ENCODE measurements at places on chromosomes 1 and 21.
A peak's percentile ranks its signal among the peaks of the same experiment; 100 is the strongest.

- DNase-seq = no peak
These were observed 407.9 kb upstream of the PKN2 start for GRCh38 chr1:88276163-88276562.

GRCh38 chr1:74818661-74819456 lies 85.9 kb downstream of the TYW3 start:
- DNase-seq = no peak

DNA sequence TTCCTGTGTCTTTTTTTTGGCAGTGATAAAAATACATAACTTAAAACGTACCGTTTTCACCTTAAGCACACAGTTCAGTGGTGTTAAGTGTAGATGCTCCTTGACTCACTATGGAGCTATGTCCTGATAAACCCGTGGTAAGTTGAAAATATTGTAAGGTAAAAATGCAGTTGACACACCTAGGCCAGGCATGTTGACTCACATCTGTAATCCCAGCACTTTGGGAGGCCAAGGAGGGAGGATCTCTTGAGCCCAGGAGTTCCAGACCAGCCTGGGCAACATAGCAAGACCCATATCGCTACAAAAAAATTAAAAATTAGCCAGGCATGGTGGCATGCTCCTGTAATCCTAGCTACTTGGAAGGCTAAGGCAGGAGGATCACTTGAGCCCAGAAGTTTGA lies 73.6 kb upstream of the COG2 start:
- no peak for DNase-seq

- DNase-seq = no peak
These were observed 7.5 kb downstream of the PCP4 start for GRCh38 chr21:39874759-39875158.

GRCh38 chr1:175341631-175342429 lies 149.3 kb upstream of the KIAA0040 start:
- no peak for DNase-seq

DNA sequence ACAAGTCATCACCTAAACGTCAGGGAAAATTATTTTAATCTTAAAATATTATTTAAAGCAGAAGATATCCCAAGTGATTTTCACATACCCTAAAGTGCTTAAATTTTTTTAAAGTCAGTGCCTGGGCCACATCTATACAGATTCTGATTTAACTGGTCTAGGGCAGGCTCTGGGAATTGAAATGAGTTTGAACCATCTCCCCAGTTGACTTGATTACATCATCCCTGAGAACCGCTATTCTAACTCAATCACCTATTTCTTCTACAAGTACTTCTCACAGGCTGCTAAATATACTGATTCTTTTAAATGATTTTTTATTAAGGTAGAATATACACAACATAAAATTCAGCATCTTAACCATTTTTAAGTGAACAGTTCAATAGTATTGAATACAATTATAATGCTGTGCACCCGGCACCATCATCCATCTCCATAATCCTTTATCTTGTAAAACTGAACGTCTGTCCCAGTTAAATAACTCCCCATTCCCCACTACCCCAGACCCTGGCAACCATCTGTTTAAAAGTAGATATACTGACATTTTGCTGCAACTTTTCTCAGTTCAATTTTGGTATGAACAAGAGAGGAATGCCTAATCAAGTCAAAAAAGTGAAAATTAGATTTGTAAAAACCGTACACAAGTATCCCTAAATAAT lies 19.5 kb downstream of the GART start:
- no peak for DNase-seq

DNA sequence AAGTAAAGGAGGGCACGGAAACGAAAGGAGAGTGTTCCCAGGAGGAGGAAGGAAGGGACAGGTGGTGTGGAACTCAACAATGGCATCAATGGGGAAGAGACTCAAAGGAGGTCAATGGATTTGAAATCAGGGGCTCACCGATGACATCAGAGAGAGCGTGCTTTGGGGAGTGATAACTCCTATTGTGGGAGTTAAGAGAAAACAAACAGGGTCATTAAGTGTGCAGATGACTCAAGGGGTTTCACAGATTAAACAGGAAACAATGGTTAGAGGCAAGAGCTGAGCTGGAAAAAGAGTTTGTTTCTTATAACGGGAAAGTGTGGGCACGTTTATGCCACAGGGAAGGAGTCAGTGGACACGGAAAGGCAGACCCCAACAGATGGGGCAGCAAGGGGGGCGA lies 629.1 kb downstream of the SMYD3 start:
- DNase-seq = no peak

- no peak for DNase-seq
These were observed 16.6 kb downstream of the TSNAX start for GRCh38 chr1:231544943-231545592.

DNA sequence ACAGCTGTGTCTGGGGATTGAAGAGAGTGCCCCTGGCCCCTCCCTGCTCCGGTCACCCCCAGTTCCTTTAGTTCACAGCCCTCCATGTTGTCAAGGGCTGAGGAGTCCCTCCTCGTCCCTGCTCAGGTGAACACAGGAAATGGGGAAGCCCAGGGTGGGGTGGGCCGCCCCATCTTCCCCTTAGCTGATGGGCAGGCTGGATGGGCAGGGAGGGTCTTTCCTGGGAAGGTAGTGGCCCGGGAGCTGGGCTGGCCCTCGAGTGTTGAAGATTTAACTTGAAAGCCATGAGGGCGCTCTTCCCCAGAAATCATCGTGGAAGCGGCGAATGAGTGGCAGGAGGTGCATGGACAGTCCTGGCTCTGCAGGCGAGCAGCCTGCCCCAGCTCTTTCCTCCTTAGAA lies 18.3 kb upstream of the NPHP4 start:
- no peak for DNase-seq

DNA sequence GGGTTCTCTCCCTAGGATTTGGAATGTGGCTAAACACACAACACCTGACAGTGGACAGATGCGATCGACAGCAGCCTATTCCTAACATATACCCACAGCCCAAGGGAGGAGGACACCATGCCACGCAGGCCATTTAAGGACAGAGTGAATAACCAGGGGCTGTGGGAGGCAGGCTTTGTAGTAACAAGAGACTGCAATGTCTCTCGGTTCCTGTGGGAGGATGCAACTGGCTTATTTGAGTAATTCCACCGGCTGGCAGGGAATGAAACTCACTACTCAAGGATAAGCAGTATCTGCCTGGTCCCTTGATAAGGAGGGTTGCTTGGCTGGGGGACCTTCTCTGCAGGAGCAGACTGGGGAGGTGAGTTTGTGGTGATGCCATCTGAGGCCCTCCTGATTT lies 109.6 kb downstream of the PCP4 start:
- no peak for DNase-seq

DNA sequence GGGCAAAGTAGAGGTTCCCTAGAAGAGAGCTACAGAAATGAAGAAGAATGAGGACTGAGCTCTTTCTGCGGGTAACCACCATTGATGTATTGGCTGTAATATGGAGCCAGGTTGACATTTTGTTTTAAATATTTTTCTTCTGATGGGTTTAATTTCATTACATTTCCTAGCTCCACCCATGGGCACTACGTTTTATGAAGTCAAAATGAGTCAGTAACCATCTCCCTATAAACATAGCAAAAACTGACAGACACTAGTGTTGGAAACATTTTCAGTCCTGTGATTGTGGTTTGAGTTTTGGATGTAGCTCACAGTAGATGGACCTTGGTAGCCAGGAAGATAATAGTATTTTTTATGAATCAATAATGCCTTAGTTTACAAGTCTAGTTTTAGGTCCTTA lies 470.4 kb upstream of the B3GALT2 start:
- no peak for DNase-seq

GRCh38 chr1:101975371-101975770 lies 21.4 kb downstream of the OLFM3 start:
- DNase-seq = no peak

GRCh38 chr1:161952607-161953172 lies 71.0 kb downstream of the OLFML2B start:
- DNase-seq = no peak

DNA sequence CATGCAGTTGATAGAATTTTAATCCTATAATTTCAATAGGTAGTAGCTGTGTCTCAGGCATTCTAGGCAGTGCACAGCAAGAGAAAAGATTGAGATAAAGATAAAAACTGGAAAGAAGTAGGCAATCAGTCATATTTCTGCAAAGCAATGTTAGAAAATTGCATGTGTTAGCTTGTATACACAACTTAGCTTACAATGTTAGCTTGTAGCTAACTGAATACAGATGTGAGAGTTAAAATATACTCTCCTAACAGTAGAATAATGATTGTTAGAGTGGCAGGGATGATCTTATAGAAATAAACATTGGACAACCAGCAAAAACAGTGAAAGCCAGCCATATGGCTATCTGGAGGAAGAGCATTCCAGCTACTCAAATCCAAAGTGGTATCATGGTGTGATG lies 29.0 kb downstream of the PTPRC start:
- DNase-seq = no peak

DNA sequence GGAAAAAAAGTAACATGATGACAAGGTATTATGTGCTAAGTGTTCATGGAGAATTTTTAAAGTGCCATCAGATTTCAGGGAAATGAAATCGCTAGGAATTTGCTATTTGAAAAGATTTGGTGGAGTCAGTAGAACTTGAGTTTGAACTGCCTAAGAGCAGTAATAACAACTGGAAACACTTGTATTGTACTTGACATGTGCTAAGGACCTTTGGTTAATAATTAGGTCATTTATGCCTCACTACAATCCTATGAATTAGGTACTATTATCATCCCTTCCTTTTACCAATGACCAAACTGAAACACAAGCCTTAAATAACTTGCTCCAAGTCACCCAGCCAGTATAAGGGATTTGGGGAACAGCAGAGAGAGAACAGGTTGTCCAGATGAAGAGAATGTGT lies 133.4 kb downstream of the NTNG1 start:
- no peak for DNase-seq

GRCh38 chr1:195012995-195013394 lies 1595.2 kb downstream of the KCNT2 start:
- DNase-seq = no peak

GRCh38 chr21:20968391-20968790 lies 29.8 kb upstream of the NCAM2 start:
- peak; percentile 29 for DNase-seq

DNA sequence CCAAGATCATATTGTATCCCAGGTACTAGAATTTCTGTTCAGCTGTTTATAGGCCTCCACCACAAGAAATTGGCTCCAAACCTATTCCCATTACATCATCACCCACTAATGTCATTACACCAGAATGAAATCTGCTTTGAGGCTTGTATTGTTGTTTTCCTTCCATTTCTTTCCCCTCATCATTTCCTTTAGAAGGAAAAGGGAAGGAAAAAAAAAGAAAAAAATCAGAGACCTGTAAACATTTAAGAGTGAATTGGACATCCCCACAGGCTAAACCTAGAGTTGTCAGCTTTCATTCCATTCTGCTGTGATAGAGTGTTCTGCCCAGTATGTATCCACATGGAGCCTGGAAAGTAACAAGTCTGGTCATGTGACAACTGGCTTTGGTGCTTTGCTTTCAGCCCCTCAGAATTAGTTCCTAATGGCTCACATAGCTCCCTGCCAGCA lies 44.6 kb downstream of the NFYC start:
- DNase-seq = no peak

DNA sequence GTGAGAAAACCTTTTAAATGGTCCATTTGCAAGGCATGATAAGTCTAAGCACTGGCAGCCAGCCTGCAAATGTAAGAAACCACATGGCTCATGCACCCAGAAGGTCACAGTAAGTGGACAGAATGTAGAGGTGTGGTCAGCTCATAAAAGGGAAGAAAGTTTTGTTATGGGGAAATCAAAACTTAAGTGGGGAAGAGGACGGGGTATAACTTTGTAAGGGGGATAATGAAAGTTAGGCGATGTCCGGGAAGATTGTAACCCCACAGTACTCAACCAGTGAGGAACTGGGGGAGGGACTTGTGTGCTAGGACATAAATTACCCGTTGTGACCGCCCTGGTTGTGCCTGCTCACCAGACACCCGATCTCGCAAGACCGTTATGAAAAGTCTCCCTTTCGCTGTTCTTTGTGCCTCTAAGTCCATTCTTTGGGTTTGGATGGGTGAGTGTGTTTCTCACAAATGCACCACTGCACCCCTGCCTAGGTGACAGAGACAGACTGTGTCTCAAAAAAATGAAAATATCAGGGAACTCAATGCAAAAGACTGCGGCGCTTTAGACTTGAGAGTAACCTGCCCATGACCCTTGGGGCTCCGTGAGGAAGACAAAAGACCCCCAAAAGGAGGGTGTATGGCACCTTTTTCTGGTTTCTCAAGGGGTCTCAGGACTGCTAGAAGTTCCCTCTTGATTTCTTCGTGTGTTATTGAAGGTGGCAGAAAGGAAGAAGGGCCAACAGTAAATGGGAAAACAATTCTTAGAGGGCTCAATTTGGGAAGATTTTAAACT lies 28.6 kb upstream of the ZNF496 start:
- DNase-seq = no peak

DNA sequence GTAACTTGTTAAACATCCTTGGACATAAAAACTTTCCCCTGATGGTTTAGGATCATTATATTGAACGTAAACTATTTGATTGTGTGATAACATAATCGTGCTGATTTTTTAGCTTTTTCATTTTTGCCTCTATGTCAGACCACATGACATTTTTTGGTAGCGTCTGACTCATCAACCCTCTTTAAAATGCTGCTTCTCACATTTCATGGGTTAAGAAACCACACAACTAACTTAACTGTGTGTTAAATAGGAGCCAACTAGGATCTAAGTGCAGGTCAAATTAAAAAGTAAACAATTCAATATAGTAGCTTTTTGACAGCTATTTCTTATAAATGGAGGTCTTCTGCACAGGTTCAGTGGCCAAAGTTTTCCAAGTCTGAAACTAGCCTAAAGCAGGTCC lies 9.8 kb downstream of the BTG3 start:
- no peak for DNase-seq

GRCh38 chr1:236951672-236952071 lies 52.6 kb downstream of the MT1HL1 start:
- no peak for DNase-seq

DNA sequence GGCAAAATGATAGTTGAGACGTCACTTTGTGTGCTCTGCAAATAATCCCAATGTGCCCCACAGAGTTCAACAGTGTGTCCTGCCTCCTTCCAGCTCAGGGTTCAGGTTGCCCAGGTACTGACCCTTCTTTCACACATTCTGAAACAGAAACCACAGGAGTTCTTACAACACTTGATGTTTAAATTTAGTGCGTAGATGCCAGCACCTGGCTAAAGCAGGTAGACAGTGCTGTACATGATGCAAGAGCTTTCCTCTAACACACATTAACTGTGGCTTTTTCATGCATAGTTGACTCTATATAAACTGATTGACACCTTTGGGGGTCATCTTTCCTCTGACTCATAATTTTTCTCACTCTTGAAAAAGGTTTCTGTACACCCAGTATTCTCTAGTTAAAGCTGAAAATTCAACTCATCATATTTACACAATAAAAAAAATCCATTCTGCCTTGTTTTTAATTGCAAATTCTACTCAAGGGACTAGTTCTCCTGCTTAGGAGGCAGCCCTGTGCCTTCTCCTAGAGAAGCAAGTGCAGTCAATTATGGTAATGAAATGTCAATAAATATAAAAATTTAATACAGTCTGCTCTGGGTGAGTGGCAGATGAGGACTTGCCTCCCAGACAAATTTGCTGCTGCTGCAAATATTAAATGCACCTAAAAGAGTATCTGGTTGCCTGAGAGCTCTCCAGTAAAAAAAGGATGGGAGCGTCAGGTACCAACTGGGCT lies 91.4 kb downstream of the NR5A2 start:
- DNase-seq = no peak

- no peak for DNase-seq
These were observed 23.2 kb downstream of the RPE65 start for GRCh38 chr1:68426594-68426993.

- DNase-seq = no peak
These were observed 24.8 kb downstream of the LEMD1 start for GRCh38 chr1:205396967-205397616.

- DNase-seq = no peak
These were observed 193.8 kb downstream of the DYRK1A start for GRCh38 chr21:37560385-37560784.

All from nucleus accumbens (tissue), 56 donors.